Astrocyte (in vitro differentiated cells and primary cell): ENCODE measurements at places on chromosomes 1 and 21. TPM values are rescaled to one million over a fixed set of nuclear protein-coding genes. Genes with fewer than 3 reads are reported as not detected.

The ADGRB2 gene
- total RNA-seq: 25.1 and 25.8 TPM in 2 replicates

The A3GALT2 gene
- not detected in 2 replicates for total RNA-seq

The OR10Z1 gene
- total RNA-seq: not detected in 2 replicates

The TBX15 gene
- 0.07 and 0.10 TPM in 2 replicates for total RNA-seq

The HSD3B1 gene
- 0.61 and 2.8 TPM in 2 replicates for total RNA-seq

The LRRC53 gene
- not detected in 2 replicates for total RNA-seq

The KPRP gene
- not detected in 2 replicates for total RNA-seq

GRCh38 chr1:229454056-229454455 lies 20.2 kb upstream of the ACTA1 start:
- peaks cover 21% of the 10 kb centered on the region for H3K36me3 ChIP-seq
- no peak for DNase-seq
- no peaks in the 10 kb centered on the region for H3K4me1 ChIP-seq
- H3K4me3 ChIP-seq: no peak overlapping the region
- no peak overlapping the region for H3K27ac ChIP-seq

DNA sequence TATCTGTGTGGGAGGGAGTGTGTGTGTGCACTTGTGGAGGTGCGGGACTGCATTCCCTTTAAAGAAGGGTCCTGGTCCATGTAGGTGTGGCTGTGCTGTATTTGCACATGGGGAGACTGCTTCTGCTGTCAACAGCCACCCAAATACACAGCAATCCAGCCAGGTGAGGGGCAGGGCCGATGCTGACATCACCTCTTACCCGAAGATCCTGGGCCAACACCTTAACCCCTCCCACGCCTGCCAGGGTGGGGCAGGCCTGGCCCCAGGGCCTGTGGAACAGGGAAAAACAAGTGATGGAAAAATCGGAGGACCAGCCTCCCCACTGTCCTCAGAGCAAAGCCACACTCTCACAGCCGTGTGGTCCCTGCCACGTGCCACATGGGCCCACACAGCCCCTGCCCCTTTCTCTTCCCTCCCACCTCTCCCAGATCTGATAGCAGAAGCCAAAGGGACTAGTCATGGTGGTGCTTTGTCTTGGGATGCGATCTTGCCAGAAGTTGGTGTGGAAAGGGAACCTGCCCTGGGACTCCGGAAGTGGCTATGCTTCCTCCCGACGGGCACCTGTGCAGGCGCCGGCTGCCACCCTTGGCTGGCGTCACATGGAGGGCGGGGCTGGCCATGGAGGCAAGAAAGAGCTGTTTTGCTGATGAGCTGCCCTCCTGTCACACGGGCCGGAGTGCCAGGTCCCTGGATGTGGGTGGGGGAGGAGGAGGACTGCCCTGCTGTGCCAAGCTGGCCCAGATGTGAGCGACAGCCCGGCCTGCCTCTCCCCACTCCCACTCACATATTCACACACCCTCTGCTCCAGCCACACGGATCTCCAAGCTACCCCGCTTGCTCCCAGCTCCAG lies 7.8 kb upstream of the CASZ1 start:
- H3K4me3 ChIP-seq: no peak overlapping the region
- H3K4me1 ChIP-seq: no peaks in the 10 kb centered on the region
- H3K27me3 ChIP-seq: peaks cover 66% of the 10 kb centered on the region
- H3K36me3 ChIP-seq: no peaks in the 10 kb centered on the region
- DNase-seq: no peak

DNA sequence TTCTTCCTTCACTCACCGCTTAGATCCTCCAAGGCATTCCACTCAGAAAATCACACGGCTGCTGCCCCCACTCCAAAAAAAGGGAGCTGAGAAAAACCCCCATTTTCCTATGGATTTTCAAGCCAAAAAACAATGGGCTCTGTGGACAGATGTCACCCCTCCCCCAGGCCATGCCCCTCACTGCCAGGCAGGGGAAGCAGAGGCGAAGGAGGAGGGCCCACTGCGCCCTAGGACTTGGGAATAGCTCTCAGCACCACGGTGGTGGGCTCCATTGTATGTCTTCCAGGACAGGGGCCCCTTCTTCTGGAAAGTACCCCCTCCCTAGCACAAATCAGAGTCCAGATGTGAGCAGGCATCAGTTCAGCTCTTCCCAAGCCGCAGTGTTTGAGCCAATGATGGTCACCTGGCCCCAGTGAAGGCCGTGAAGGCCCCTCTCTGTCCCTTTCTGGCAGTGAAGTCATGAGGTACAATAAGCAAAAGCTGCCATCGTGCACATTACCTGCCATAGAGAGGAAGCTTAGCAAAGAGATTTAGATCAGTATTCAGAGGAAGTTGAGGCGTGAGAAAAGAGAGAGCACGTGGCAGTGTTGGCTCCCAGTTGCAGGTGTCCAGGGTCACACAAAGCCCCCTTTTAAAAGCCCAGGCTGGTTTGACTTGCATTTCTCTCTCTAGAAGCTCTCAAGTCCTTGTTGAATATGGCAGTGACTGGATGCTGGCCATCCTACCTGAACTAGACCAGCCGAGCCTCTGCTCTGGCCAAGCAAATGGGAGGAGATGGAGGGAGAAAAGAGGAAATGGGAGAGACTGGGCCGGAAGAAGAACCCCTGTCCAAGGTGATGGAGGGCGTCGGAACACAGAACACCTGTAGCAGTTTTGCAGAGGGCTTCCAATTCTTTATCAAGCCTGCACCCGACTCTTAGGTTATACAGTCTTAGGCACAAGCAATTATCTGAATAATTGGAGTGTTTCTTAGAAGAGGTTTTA lies 149.0 kb downstream of the TOMM20 start:
- DNase-seq: no peak
- H3K4me3 ChIP-seq: no peak overlapping the region
- H3K27me3 ChIP-seq: no peaks in the 10 kb centered on the region
- H3K27ac ChIP-seq: peak overlapping the region; percentile 96

DNA sequence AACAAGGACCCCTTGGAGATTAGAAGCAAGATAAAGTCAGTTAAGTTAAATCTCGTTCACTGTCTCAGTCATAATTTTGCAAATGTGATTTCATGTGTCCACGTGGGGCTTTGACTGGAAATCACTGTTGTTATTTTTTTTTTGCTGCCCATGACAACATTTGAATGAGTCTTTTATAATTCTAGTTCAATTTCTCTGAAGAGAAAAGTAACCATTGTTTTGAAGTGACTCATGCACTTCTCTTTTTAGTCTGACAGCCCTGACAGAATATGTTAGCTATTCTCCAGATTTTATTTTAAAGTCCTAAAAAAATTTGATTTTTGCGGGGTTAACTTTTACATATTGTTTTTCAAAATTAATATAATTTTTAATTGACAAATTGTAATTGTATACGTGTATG lies 30.7 kb upstream of the NLRP3 start:
- H3K27me3 ChIP-seq: no peaks in the 10 kb centered on the region
- H3K36me3 ChIP-seq: no peaks in the 10 kb centered on the region
- no peak overlapping the region for H3K4me3 ChIP-seq
- DNase-seq: no peak

- peak; percentile 75 for DNase-seq
- H3K4me1 ChIP-seq: peaks cover 15% of the 10 kb centered on the region
- peak overlapping the region; percentile 86 for H3K27ac ChIP-seq
- peak overlapping the region; percentile 70 for H3K4me3 ChIP-seq
- no peaks in the 10 kb centered on the region for H3K27me3 ChIP-seq
These were observed 1.2 kb downstream of the MAP3K6 start for GRCh38 chr1:27365372-27366112.

GRCh38 chr1:193105821-193106177 lies 585 bp upstream of the GLRX2 start:
- no peaks in the 10 kb centered on the region for H3K27me3 ChIP-seq
- H3K4me3 ChIP-seq: peak overlapping the region; percentile 93
- peaks cover 9% of the 10 kb centered on the region for H3K4me1 ChIP-seq
- H3K27ac ChIP-seq: peak overlapping the region; percentile 90
- DNase-seq: no peak

- peaks cover 22% of the 10 kb centered on the region for H3K4me1 ChIP-seq
- peak overlapping the region; percentile 89 for H3K27ac ChIP-seq
- peak overlapping the region; percentile 87 for H3K4me3 ChIP-seq
- no peak for DNase-seq
- H3K27me3 ChIP-seq: no peaks in the 10 kb centered on the region
- H3K36me3 ChIP-seq: no peaks in the 10 kb centered on the region
These were observed 466 bp downstream of the PEX10 start for GRCh38 chr1:2411801-2412394.

- H3K27ac ChIP-seq: no peak overlapping the region
- no peaks in the 10 kb centered on the region for H3K36me3 ChIP-seq
- H3K4me1 ChIP-seq: peaks cover 26% of the 10 kb centered on the region
These were observed 41.4 kb downstream of the ACOT7 start for GRCh38 chr1:6352138-6352563.

DNA sequence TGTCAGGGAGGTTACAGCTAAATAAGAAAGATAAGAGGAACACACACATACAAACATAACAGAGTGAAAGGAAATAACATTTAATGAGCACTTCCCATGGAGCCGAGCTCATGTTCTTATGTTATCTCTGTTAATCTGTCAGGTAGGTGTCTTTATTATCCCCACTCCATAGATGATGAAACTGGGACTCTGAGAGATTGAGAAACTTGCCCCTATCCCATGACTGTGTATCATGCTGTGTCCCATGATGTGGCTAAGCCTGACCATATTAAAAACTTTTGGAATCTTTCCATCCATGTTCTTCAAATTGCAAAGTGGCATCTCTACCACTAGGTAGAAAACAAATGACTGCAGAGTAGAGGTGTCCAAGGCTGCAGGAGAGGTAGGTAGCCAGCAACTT lies 285.2 kb upstream of the SGIP1 start:
- DNase-seq: no peak
- peaks cover 20% of the 10 kb centered on the region for H3K4me1 ChIP-seq
- H3K27me3 ChIP-seq: no peaks in the 10 kb centered on the region
- no peak overlapping the region for H3K4me3 ChIP-seq
- H3K27ac ChIP-seq: no peak overlapping the region

- H3K27ac ChIP-seq: peak overlapping the region; percentile 13
- H3K4me3 ChIP-seq: no peak overlapping the region
- H3K36me3 ChIP-seq: peaks cover 16% of the 10 kb centered on the region
- peaks cover 28% of the 10 kb centered on the region for H3K4me1 ChIP-seq
- H3K27me3 ChIP-seq: no peaks in the 10 kb centered on the region
These were observed 47.8 kb downstream of the GADD45A start for GRCh38 chr1:67732750-67733151.

- peaks cover 20% of the 10 kb centered on the region for H3K27me3 ChIP-seq
- no peak for DNase-seq
- H3K27ac ChIP-seq: no peak overlapping the region
- H3K36me3 ChIP-seq: no peaks in the 10 kb centered on the region
- no peaks in the 10 kb centered on the region for H3K4me1 ChIP-seq
These were observed 18.3 kb upstream of the IL22RA1 start for GRCh38 chr1:24161270-24161669.

GRCh38 chr1:15399710-15400109 lies 10.0 kb upstream of the EFHD2 start:
- no peaks in the 10 kb centered on the region for H3K36me3 ChIP-seq
- DNase-seq: peak; percentile 31
- H3K4me3 ChIP-seq: no peak overlapping the region
- H3K4me1 ChIP-seq: no peaks in the 10 kb centered on the region
- H3K27ac ChIP-seq: no peak overlapping the region

DNA sequence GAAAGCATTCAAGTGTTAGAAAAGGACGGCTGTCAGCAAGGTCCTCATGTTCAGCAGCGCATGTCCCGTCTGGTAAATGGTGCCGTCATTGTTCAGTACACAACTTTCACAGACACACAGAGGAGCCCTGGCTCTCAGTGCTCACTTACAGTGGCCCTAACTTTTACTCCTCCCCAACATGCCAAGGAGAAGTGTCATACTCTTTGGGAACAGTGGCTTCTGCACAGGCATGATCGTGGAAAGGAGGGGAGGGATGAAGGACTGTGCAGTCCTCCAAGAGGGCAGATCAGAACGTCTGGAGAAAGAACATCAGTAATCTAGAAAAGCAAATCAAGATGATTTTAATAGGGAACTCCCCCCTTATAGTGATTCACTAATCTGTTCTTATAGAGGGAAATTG lies 3.8 kb upstream of the GRHL3 start:
- H3K36me3 ChIP-seq: no peaks in the 10 kb centered on the region
- peaks cover 33% of the 10 kb centered on the region for H3K27me3 ChIP-seq
- no peak overlapping the region for H3K4me3 ChIP-seq
- DNase-seq: no peak
- no peak overlapping the region for H3K27ac ChIP-seq

DNA sequence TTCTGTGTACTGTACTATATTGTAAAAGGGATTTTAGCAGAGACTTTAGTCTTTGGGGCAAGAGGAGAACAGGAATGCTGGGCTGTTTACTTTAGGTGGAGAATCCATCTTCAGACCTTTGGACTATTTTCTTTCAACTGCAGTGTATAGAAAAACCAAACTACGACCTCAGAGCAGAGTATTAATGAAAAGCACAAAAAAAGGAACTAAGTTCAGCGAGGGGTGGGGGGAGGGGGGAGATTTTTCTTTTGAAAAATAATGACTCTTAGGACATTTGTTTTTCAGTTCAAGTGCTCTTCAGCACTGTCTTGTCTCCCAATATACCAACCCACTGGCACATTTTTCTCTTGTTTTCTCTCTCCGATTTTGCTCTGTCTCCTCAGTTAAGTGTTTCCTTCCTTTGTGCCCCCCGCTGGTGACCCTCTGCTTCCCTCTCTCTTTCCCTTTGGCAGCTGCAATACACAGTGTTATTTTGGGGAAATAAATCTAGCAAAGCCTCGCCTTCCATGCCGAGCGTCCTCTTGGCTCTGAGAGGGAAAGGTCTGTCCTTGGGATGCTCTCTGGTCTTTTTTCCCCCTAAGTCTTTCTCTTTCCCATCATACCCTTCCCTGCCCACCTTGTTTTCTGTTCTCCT lies 44.8 kb downstream of the ACP6 start:
- no peak for DNase-seq
- H3K27me3 ChIP-seq: no peaks in the 10 kb centered on the region
- no peak overlapping the region for H3K4me3 ChIP-seq

- no peaks in the 10 kb centered on the region for H3K36me3 ChIP-seq
- peaks cover 13% of the 10 kb centered on the region for H3K4me1 ChIP-seq
- peak overlapping the region; percentile 66 for H3K27ac ChIP-seq
- DNase-seq: peak; percentile 87
- no peak overlapping the region for H3K4me3 ChIP-seq
These were observed 43.5 kb downstream of the PRKAA2 start for GRCh38 chr1:56688522-56689026.
